8988T (cell line): ENCODE measurements at places on chromosomes 7 and 10.

DNA sequence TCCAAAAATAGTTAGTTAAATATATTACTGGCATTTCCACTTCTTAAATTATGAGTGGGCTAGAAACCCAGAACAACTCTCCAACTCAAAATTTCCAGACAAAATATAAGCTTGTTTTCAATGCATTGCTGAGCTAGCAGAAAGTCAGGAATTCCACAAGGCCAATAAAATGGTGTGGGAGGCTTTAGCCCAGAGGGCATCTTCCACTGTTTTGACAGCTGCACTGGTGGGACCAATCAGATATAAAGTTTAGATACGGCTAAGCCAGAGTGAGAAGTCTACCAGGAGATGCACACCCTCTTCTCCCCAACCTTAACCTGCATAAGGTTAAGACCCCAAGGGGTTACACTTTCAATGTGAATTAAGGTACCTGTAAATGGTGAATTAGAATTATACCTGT lies 76.6 kb downstream of the AMPH start:
- no peak for DNase-seq

GRCh38 chr7:22333680-22334141 lies 23.2 kb downstream of the RAPGEF5 start:
- DNase-seq = no peak

- DNase-seq = no peak
Measured at GRCh38 chr10:9230625-9231024, 1176.1 kb downstream of the GATA3 start.

DNA sequence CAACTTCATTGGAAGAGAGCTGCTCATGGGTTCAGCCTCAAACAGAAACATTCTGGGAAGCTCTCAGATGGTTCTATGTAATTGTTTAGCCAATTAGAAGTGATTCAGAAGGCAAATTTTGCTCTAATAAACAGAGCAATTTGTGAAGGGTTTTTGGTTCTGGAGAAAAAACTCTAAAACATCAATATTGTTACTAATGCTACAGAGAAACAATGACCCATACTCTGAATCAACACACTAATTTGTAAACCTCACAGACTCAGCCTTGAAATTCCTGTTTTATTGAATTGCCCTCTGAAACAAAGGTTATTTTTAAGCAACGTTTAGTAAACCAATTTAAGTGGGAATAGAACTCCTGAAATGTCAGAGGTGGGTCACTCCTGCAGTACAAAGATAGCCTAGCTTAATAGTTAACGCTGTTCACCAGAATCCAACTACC lies 171.6 kb upstream of the SVIL start:
- DNase-seq = no peak

- DNase-seq = no peak
Measured at GRCh38 chr7:26237035-26237807, 35.7 kb downstream of the CBX3 start.

- no peak for DNase-seq
Measured at GRCh38 chr10:26090762-26091161, 125.8 kb upstream of the GAD2 start.

- no peak for DNase-seq
Measured at GRCh38 chr7:128053023-128053422, 21.8 kb upstream of the LRRC4 start.

DNA sequence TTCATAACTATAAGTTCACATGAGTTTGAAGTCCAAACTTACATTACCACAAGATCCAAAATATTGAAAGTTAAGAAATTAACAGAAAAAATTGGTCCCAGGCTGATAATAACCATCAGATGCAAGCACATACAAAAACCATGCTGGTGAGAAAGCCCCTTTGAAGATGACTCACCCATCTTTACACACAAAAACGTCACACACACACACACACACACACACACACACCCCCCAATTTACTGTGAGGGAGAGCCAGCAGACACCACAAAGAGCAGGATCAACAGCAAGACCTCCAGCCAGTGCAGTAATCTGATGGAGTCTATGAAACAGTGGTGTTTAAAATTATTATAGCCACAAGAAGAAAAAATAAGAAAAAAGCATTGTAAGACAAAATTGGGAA lies 50.1 kb upstream of the DRGX start:
- no peak for DNase-seq

GRCh38 chr10:77625379-77625778 lies 12.2 kb downstream of the KCNMA1 start:
- no peak for DNase-seq
